Uterus (tissue), 4 donors: ENCODE measurements at places on chromosomes 4 and X. TPM values are rescaled to one million over a fixed set of nuclear protein-coding genes. Genes with fewer than 3 reads are reported as not detected.
A peak's percentile ranks its signal among the peaks of the same experiment; 100 is the strongest.

Gene GALNT7
- 10.3 TPM for total RNA-seq

Gene S100G
- total RNA-seq = not detected

Gene DCAF12L2
- 2.0 TPM for total RNA-seq

Gene CXorf51A
- not detected for total RNA-seq

Gene VGLL1
- not detected for total RNA-seq

Gene MAMLD1
- 0.77 TPM for total RNA-seq

Gene ENAM
- total RNA-seq = 0.83 TPM

Gene PHOX2B
- not detected for total RNA-seq

Gene RTL5
- 2.4 TPM for total RNA-seq

Gene MXRA5
- 5.9 TPM for total RNA-seq

Gene STPG2
- 0.61 TPM for total RNA-seq

Gene PDE5A
- 192 TPM for total RNA-seq

Gene CENPI
- total RNA-seq = 24.7 TPM

Gene GRIA3
- total RNA-seq = not detected

Gene ADRA2C
- 4.1 TPM for total RNA-seq

Gene CENPVL1
- not detected for total RNA-seq

Gene SLC34A2
- 2.6 TPM for total RNA-seq

Gene RTL3
- 0.41 TPM for total RNA-seq

Gene RNF212
- total RNA-seq = 8.1 TPM

Gene SSX2B
- total RNA-seq = not detected

Gene GIMD1
- total RNA-seq = not detected

- DNase-seq = no peak
Measured at GRCh38 chrX:74656079-74656745, 41.8 kb upstream of the RLIM start.

DNA sequence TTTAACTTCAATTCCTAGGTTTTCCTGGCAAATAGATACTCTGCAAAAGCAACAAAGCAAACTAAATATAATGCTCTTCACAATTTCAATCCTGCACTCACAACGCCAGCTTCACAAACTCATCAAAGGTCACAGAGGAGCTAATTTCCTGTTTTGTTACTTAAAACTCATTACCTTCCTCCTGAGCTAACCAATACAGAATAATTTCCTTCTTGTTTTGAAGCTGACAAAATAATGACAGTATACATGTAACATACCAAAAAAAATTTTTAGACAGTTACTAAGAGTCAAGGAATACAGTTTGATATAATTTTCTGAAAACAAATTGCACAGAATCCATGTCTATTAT is 17.9 kb downstream of the CNOT6L start:
- DNase-seq = no peak

GRCh38 chr4:145011636-145012035 is 86.4 kb downstream of the ANAPC10 start:
- DNase-seq = no peak

DNA sequence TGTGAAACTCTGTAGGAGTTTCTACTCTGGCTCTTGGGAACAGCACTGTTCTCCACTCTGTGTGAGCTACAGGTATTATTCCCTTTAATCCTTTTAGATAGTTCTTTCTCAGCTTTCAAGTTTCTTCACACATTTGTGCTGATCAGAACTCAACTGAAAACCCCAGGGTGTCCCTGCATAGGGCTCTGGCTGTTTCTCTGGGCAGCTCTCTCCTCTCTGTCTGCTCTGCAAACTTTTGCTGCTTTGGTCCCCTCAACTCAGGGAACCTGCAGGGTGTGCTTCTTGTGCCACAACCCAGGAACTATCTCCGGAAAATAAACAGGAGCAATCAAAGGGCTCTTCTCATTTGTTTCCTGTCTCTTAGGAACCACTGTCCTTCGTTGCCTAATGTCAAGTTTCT is 196.6 kb upstream of the GABRA2 start:
- DNase-seq = no peak

- DNase-seq = peak; percentile 59
Measured at GRCh38 chr4:1345903-1346780, 866 bp upstream of the UVSSA start.

DNA sequence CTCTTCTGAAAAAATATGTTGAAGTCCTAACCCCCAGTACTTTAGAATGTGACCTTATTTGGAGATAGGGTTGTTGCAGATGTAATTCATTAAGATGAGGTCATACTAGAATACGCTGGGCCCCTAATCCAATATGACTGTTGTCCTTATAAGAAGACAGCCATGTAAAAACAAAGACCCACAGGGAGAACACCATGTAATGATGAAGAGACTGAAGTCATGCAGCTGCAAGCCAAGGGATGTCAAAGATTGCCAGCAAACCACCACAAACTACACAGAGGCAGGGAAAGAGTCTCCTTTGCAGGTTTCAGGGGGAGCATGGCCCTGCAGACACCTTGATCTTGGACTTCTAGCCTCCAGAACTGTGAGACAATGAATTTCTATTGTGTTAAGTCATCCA is 37.4 kb downstream of the CXorf58 start:
- no peak for DNase-seq

DNA sequence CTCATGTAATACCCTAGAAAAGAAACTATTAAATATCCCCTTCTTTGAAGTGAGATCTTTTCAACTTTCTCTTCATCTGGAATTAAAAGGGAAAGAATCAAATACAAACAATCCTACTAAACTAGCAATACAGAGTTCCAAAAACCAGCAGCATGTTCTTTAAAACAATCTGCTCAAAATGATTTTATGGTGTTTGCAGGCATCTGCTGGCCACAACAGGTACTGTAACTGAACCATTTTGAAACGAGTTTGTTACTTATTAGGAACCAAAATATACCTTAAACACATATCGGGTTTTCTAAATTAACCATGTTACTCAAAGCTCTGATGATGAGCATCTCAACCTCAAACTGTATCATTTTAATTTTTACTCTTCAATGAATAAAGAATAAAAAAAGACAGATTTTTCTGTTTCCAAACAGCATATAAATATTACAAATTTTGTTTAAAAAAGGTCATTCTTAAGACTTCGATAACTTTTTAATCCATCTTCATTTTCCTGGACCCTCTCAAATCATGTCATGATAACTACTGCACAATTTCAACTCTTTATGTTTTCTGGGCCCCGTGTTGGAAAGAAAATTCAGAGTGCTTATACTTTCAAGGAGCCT is 56.5 kb downstream of the ARAP2 start:
- DNase-seq = no peak

- no peak for DNase-seq
Measured at GRCh38 chr4:120842031-120842430, 80.5 kb downstream of the PRDM5 start.

GRCh38 chr4:152258804-152259708 is 276.8 kb downstream of the FBXW7 start:
- DNase-seq = no peak

- DNase-seq = no peak
Measured at GRCh38 chr4:54767376-54767775, 109.6 kb downstream of the KIT start.

DNA sequence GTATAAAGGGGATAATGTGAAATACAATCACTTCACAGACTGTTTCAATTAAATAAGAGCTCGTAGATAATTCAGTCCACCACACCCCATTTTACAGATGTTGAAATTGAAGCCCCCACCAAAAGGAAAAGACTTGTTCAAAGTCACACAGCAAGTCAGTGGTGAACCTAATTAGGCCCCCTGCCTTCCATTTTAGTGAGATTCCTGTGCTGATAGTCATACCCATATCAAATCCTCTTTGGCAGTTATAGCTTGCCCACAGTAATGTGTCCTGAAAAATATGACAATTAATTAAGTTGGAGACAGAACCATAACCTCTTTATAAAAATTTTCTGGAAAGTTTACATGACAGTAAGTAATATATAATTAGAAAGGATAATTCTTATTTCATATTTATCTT is 58.0 kb downstream of the AR start:
- DNase-seq = no peak

DNA sequence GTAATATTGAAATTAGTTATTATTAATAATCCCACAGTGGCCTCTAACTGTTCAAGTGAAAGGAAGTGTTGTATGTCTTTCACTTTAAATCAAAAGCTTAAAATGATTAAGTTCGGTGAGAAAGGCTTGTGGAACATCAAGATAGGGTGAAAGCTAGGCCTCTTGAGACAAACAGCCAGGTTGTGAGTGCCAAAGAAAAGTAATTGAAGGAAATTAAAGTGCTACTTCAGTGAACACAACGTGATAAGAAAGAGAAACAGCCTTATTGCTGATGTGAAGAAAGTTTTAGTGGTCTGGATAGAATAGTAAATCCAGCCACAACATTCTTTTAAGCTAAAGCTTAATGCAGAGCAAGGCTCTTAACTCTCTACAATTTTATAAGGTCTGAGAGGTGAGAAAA is 42.6 kb upstream of the IL13RA2 start:
- DNase-seq = no peak

DNA sequence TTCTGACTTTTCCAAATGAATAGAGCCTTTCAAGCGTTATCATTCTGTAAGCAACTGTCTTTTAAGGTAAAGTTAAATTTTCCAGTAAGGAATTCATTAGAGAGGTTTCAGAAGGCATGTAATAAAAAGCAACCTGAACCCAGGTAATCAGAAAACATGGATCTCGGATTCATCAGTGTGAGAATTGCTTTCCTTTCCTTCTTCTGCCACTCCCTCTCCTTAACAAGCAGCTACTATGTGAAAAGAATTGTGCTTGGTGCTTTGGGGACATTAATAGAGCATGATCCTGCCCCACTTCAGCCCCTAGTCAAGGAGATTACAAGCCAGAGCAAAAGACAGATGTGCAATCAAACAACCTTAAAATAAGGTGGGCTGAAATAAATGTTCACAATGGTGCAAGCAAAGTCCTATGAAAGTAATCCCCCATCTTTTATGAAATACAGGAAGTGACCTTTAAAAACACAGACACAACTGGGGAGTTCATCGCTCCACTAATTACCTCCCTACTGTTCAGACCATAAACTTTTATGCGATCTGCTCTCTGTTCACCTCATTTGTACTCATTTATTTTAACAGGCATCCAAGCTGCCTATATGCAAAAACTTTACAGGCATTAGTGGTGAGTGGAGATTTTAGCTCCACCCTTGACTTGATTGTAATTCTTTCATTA is 122.9 kb upstream of the RASGEF1B start:
- no peak for DNase-seq

- DNase-seq = no peak
Measured at GRCh38 chr4:174865418-174865985, 36.5 kb upstream of the GLRA3 start.

DNA sequence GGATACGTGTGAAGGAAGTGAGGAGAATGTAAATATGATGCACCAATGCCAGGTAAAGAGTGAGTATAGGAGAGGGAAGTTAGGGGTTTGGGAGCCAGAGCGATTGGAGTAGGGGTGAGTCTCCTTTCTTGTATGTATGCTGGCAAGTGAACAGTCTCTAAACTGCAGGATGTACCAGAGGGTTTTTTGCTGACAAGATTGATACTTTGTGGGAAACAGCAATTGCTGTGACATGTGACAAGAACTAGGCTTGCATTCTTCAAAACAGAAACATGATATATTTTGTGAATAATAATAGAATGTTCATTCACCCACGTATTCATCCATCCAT is 706 bp downstream of the CHIC1 start:
- no peak for DNase-seq

GRCh38 chrX:148298737-148299136 is 201.7 kb upstream of the AFF2 start:
- DNase-seq = no peak

- no peak for DNase-seq
Measured at GRCh38 chrX:39648548-39649254, 449.1 kb downstream of the BCOR start.

DNA sequence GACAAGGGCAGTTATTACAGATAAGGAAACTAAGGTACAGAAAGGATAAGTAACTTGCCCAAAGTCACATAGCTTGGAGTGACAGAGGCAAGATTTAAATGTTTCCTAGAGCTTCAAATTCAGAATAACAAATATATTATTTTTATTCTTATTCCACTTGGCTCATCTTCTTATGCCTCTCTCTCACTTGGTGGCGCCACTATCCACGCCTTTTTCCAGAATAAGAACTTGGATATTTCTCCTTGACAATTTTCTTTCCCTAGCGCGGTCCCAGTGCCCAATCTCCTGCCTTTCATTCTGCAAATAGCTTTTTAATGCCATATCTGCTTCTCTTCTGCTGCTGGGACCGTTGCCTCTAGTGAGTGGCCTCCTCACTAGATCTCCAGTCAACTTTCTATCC is 78.5 kb downstream of the MSN start:
- no peak for DNase-seq

GRCh38 chrX:85992811-85993229 is 54.5 kb downstream of the CHM start:
- DNase-seq = no peak
